ENCODE measurements at places on chromosomes 3 and 15.

- DNase-seq, result no peak
- no peaks in the 10 kb centered on the region for H3K36me3 ChIP-seq
- no peak overlapping the region for H3K27ac ChIP-seq
- no peaks in the 10 kb centered on the region for H3K27me3 ChIP-seq
- H3K4me1 ChIP-seq, result no peaks in the 10 kb centered on the region
Measured at GRCh38 chr3:171168086-171168485, 141.6 kb upstream of the SLC2A2 start.

DNA sequence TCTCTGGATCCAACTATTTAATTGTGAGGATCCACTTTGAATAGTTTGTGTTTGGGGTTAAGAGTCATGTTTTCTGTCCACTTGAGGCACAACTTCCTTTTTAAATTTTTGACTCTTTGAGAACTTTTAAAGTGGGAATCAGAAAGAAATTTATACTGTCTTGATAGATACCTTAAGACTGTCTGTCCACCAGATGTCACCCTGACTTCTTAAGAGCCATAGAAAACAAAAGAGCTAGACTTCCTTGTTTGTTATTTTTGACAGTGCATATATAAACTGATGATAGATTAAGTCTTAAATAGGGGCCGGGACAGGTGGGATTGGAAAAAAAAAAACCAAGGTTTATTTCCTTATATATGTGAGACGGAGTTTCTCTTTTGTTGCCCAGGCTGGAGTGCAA, 52.1 kb upstream of the WDR72 start:
- H3K36me3 ChIP-seq, result no peaks in the 10 kb centered on the region
- no peaks in the 10 kb centered on the region for H3K4me1 ChIP-seq
- no peak overlapping the region for H3K4me3 ChIP-seq
- DNase-seq, result no peak

GRCh38 chr3:196208942-196209695, 2.1 kb downstream of the ZDHHC19 start:
- H3K4me3 ChIP-seq, result no peak overlapping the region
- no peak overlapping the region for H3K27ac ChIP-seq
- no peaks in the 10 kb centered on the region for H3K36me3 ChIP-seq
- no peak for DNase-seq

DNA sequence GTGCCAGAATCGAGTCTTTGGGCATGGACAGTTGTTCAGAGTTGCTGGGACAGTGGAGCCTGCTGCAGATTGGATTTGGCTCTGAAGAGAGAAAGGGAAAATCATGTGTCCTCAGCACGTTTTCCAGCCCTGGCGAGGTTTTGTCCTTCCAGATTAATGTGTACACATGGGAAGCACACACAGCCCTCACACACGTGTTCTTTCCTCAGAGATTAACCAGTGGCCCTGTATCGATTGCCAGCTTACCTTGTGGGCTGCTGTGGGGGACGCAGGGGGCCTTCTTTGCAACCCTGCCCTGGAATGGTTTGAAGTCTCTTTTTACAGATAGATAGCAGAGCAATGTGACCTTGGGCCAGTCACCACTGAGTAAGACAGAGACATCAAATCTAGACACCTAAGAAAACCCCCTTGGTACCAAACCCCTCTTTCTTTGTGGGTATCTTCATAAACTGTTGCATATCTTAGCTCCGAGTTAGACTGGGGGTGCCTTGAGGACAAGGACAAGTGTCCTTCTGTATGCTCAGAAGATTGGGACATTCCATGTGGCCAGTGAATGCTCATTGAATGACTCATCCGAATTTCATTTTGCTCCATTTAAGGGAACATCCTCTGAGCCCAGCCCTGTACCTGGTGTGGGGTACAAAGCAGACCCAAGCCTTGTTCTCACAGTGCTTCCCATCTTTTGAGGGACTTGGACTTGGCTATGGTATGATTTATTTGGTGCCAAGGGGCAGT, 48.0 kb downstream of the SMAD6 start:
- H3K27ac ChIP-seq, result peak overlapping the region; percentile 10
- H3K36me3 ChIP-seq, result no peaks in the 10 kb centered on the region
- H3K27me3 ChIP-seq, result no peaks in the 10 kb centered on the region
- DNase-seq, result no peak

GRCh38 chr3:81531263-81531662, 230.2 kb downstream of the GBE1 start:
- no peaks in the 10 kb centered on the region for H3K27me3 ChIP-seq
- H3K36me3 ChIP-seq, result no peaks in the 10 kb centered on the region
- no peak overlapping the region for H3K4me3 ChIP-seq
- no peak for DNase-seq
- no peak overlapping the region for H3K27ac ChIP-seq

GRCh38 chr3:191353022-191353777, 22.9 kb upstream of the UTS2B start:
- H3K27ac ChIP-seq, result no peak overlapping the region
- H3K4me3 ChIP-seq, result no peak overlapping the region
- peaks cover 6% of the 10 kb centered on the region for H3K4me1 ChIP-seq
- no peak for DNase-seq
- no peaks in the 10 kb centered on the region for H3K27me3 ChIP-seq
- no peaks in the 10 kb centered on the region for H3K36me3 ChIP-seq

GRCh38 chr3:138862531-138862923, 27.8 kb upstream of the PIK3CB start:
- no peaks in the 10 kb centered on the region for H3K27me3 ChIP-seq
- H3K4me3 ChIP-seq, result peak overlapping the region; percentile 5
- no peak for DNase-seq
- H3K27ac ChIP-seq, result peak overlapping the region; percentile 85
- no peaks in the 10 kb centered on the region for H3K4me1 ChIP-seq
- no peaks in the 10 kb centered on the region for H3K36me3 ChIP-seq

- peaks cover 6% of the 10 kb centered on the region for H3K4me1 ChIP-seq
- no peaks in the 10 kb centered on the region for H3K27me3 ChIP-seq
- H3K36me3 ChIP-seq, result no peaks in the 10 kb centered on the region
Measured at GRCh38 chr15:78047761-78048627, 29.5 kb downstream of the TBC1D2B start.

- no peaks in the 10 kb centered on the region for H3K27me3 ChIP-seq
- H3K4me3 ChIP-seq, result no peak overlapping the region
- no peaks in the 10 kb centered on the region for H3K36me3 ChIP-seq
- no peak for DNase-seq
- H3K4me1 ChIP-seq, result no peaks in the 10 kb centered on the region
- H3K27ac ChIP-seq, result no peak overlapping the region
Measured at GRCh38 chr3:105139881-105140560, 226.7 kb upstream of the ALCAM start.

GRCh38 chr15:60865507-60865906, 363.6 kb downstream of the RORA start:
- no peaks in the 10 kb centered on the region for H3K36me3 ChIP-seq
- no peak for DNase-seq
- H3K4me3 ChIP-seq, result no peak overlapping the region
- no peak overlapping the region for H3K27ac ChIP-seq
- H3K27me3 ChIP-seq, result no peaks in the 10 kb centered on the region
- H3K4me1 ChIP-seq, result no peaks in the 10 kb centered on the region

DNA sequence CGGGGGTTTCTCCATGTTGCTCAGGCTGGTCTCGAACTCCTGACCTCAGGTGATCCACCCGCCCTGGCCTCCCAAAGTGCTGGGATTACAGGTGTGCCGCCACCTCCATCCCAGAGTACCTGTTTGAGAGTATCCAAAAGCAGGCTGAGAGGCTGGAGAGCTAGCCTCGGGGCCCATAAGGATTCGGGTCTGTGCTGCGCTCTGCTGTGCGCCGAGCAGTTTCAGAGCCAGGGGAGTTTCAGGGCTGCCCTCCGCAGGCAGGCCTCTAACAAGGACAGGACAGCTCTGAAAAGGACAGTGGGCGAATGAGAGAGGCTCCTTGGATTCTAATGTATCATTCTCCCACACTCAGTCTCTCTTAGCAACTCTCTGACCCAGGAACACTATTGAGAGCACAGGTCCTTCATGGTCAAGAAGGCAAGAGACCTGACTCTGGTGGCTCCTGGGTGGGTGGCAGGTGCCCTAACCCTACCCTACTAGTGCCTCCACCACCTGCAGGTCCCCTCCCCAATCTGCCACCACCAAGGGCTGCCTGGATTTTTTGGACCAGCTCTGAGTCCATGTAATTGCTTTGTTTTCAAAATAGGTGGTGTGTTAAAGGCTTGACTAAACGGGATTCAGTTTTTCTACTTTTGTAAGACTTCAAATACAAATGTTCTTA, 27.8 kb downstream of the MAGEF1 start:
- no peaks in the 10 kb centered on the region for H3K27me3 ChIP-seq
- no peak for DNase-seq
- H3K27ac ChIP-seq, result no peak overlapping the region
- H3K4me3 ChIP-seq, result no peak overlapping the region

GRCh38 chr15:69973102-69973714, 124.5 kb downstream of the TLE3 start:
- no peaks in the 10 kb centered on the region for H3K36me3 ChIP-seq
- DNase-seq, result no peak
- H3K27ac ChIP-seq, result no peak overlapping the region
- H3K27me3 ChIP-seq, result no peaks in the 10 kb centered on the region
- H3K4me1 ChIP-seq, result no peaks in the 10 kb centered on the region

GRCh38 chr3:46676601-46677410, 16.7 kb downstream of the ALS2CL start:
- no peaks in the 10 kb centered on the region for H3K4me1 ChIP-seq
- no peaks in the 10 kb centered on the region for H3K36me3 ChIP-seq
- no peak for DNase-seq
- no peak overlapping the region for H3K4me3 ChIP-seq

GRCh38 chr15:48143856-48144255, 23.1 kb downstream of the SLC24A5 start:
- DNase-seq, result no peak
- H3K4me3 ChIP-seq, result no peak overlapping the region

DNA sequence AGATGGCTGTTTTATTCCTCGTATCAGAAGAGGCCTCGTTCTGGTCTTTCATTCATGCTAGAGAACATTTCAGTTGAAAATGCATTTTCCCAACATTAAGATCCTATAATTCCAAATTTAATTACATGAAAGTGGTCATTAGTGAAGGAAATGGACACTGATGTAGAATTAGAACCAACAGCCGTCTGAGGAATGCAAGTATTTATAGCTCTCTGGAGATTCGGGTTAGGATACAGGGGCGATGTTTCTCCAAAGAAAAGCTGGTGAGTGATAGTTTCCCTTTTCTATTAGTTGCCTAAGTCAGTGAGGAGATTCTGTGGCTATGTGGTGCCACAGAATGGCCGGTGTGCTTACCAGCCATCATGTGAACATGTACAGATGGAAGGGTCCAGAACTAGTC, 109.0 kb upstream of the IL12A start:
- DNase-seq, result no peak
- H3K27ac ChIP-seq, result no peak overlapping the region
- no peaks in the 10 kb centered on the region for H3K27me3 ChIP-seq
- H3K4me1 ChIP-seq, result no peaks in the 10 kb centered on the region
- no peaks in the 10 kb centered on the region for H3K36me3 ChIP-seq

DNA sequence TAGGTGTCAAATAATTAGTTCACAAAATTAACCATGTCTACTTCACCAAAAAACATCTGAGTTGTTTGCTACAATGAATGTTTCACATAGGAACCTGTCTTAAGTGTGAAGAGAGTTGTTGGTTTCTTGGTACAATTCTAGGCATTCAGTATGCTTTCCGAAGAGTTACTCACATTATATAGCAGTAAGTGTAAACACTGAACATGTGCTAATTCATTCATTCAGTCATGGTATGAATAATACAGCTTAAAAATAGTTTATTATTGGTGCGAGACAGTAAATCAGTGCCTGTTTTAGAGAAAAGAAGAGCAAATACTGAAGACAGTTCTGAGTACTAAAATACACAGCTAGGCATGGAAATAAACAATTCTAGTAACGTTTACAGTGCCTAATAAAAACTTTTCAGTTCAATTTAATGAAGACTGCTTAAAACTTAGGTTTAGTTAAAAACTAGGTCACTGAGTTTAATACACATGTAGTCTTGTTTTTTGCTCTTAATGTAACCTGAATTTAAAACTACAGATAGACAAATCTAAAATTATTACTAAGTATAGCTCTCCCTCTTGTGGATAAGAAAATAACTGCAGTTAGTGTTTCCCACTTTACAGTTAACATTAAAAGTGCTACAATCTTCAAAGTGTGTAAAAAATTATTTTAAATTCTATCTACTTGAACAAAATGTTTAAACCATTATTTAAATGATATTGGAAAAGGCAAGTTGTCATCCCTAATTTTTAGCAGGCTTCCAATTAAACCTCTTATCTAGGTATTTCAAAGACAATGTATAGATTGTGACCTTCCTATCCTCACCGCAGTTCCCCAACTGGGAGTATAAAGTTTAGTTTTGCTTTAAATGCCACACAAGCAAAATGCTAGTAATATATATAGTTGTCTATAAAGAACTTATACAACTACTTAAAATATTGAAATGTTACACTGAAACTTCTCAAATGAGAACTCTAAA, 20.1 kb upstream of the ZCWPW2 start:
- H3K4me3 ChIP-seq, result no peak overlapping the region
- no peak for DNase-seq
- no peaks in the 10 kb centered on the region for H3K4me1 ChIP-seq
- H3K27me3 ChIP-seq, result no peaks in the 10 kb centered on the region
- H3K36me3 ChIP-seq, result no peaks in the 10 kb centered on the region

DNA sequence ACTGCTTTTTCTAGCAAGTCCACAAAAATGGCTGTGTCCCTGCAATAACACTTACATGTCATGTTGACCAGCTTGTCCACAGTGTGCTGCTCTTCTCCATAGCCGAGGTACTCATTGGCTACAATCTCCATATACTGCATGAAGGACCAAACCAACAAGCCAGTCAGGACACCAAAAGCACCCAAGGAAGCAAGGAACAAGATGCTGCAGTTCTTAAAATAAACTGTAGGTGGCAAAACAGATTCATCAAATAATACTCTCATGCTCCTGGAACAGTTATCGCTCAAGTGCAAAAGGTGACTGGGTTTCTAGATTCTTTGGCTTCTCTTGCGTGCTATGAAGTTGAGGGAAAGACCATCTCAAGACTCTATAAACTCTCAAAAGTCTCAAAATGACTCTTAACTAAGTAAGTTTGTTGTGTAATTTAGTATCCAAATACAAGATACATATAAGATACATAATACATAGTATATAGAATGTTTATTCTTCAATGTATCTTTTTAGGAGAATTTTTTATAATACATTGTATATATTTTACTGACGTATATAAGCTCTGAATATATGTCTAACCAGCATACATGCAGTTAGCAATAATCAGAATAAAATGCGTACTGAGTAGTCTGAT, 57.0 kb downstream of the NEK10 start:
- no peaks in the 10 kb centered on the region for H3K4me1 ChIP-seq
- H3K27ac ChIP-seq, result no peak overlapping the region
- H3K27me3 ChIP-seq, result no peaks in the 10 kb centered on the region

DNA sequence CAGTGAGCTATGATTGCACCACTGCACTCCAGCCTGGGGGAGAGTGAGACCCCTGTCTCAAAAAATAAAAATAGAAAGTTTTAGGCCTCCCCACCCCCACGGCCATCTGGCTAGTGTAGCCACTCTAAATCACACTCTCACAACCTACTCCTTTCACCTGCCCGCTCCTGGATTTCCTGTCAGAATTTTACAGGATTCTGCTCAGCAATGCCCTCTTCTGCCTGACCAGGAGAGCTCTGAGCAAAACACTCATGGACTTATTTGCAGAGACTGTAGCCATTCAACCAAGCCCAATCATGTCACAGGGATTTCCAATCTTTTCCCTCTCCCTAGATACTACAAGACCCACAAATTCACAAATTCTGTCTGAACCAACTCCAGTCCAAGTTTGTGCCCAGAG, 242.6 kb upstream of the TPRG1 start:
- no peaks in the 10 kb centered on the region for H3K36me3 ChIP-seq
- H3K27ac ChIP-seq, result no peak overlapping the region
- no peaks in the 10 kb centered on the region for H3K27me3 ChIP-seq
- no peaks in the 10 kb centered on the region for H3K4me1 ChIP-seq
- H3K4me3 ChIP-seq, result no peak overlapping the region
- DNase-seq, result no peak

Data from breast epithelium (tissue), 4 donors.